Mucosa of descending colon (tissue), 3 donors: ENCODE measurements at places on chromosomes 3 and 15.

DNA sequence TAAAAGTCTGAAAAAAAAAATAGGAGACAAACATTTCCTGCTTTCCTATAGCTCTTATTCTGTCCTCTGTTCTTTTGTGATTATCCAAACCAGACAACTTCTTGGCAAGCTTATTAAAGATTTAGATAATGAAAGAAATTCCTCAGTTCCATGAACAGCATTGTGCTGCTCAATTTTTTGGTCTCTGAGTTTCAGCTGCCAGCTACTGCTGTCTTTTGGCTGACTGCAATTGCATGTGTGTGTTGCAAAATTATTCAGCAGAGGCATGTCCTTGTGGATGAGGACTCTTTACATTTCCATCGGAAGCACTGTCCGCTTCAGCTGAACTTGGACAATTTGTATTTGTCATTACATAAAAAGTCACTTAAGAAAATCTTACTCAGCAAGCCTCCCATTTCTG lies 397.3 kb upstream of the RASGRP1 start:
- DNase-seq, result no peak

DNA sequence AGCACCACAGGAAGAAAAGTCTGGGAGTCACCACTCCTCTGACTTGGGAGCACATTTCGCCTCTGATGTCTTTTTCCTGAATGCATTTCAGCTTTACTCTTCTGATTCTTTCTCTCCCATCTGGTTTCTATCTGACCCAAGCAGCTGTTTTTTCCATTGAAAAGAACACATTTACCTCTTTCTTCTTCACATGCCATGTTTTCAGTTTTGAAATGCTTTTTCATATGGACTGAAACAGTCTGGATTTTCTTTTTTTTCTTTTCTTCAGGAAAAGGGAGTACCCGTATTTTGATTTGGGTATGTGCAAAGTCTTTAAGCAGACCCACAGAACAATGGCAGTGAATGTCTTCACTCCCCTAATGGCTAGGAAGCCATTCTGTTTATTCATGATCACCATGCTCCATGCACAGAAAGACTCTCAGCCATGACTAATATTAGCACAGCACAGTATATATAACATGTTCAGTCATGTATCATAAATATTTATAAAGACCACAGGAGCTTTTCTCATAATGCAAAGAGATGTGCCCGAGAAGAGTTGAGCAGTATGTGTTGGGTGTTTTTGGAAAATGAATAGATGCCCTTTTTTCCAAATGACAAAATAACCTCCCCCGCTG lies 82.7 kb upstream of the LRIG1 start:
- no peak for DNase-seq

DNA sequence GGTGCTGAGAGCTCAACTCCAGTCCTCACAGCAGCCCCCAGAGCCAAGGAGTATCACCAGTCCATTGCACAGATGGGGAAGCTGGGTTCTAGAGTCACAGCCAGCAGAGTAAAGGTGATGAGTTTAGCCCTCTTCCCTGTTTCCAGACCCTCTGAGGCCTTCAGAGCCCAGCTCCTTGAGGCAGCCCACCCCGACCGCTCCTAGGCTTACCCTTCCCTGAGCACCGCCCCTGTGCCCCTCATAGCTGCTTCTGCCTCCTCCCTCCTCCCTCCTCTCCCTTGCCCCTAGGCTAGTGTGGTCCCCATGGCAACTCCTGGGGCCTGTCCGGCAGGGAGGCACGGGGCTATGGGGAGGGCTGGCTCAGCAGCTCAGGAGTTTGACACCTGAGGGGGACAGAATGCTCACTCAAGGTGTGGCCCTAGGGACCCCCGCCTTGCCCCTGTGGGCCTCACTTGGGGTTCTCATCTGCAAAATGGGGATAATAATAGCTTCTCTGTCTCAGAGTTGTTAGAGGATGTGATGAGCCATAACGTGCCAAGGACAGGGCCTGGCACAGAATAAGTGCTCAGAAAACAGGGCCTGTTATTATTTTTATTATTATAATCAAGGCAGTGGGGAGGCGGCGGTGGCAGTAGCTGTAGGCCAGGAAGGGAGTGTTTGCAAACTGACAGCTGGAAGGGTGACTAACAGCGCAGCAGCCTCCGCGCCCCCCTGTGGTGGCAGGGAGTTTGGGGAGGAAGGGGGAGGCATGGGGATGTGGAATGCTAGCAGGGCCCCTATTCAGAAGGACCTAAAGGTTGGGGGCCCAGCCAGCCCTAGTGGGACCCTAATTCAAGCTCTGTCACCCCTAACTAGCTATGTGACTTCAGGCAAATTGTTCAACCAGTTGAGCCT lies 11.5 kb downstream of the CSK start:
- no peak for DNase-seq

- DNase-seq, result no peak
Measured at GRCh38 chr15:87317900-87318299, 938.6 kb downstream of the NTRK3 start.
